Stimulated activated effector memory CD8-positive, alpha-beta T cell treated with anti-CD3 and anti-CD28 coated beads, Interleukin-12 subunit alpha, Interleukin-12 subunit beta, amount 100 ng/mL, for 72 hours (primary cell): ENCODE measurements at places on chromosomes 5 and 9.

DNA sequence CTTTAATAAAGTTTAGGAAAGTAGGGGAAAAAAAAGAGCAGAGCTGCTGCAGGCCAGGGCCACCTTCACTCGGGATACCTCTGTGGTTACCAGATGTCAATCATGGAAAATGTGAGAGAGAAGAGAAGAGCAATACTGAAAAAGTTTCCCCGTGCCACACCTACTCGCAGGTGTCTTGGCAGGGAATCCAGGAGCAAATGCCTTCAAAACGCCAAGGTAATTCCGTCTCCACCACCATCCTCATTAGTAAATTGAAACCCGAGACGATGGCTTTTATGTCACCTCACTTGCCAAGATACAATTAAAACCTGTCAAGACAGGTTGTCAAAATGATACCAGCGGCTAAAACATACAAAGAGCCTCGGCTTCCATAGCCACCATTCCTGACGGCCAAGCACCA lies 49.7 kb downstream of the FAM81B start:
- DNase-seq, result no peak

DNA sequence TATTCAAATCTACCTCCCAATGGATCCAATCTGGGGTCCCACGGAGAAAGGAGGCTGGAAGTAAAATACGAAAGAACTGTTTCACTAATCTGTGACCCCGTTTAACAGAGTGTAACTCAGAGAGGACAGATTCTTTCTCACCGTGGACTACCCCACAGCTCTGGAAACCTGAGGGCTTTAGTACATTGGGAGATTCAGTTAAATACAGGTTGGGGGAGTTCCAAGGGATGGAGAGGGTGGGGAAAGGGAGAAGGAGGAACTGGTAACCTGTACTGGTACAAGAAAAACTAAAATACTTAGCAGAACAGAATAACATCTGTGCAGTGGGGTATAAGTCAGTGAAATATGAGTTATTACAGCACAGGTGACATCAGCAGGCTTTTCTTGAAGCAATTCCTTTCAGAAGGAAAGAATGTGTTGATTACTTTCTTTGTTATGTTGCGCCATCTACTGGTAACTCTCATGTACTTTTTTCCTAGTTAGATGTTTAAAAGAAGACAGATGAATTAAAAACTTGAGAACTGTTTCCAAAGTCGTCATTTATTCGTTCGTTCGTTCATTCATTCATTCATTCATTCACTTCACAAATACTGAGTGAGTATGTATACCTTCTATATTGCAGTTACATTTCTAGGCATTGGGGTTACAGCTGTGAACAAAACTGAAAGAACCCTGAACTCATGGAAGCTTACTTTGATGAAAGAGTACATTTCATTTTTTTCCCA lies 30.0 kb upstream of the STOM start:
- no peak for DNase-seq

- DNase-seq, result no peak
Observed at GRCh38 chr9:105441616-105442160, 6.1 kb upstream of the FSD1L start.

- no peak for DNase-seq
Observed at GRCh38 chr5:73387601-73388305, 60.8 kb downstream of the FOXD1 start.

GRCh38 chr5:147483961-147484707 lies 25.7 kb downstream of the DPYSL3 start:
- no peak for DNase-seq

DNA sequence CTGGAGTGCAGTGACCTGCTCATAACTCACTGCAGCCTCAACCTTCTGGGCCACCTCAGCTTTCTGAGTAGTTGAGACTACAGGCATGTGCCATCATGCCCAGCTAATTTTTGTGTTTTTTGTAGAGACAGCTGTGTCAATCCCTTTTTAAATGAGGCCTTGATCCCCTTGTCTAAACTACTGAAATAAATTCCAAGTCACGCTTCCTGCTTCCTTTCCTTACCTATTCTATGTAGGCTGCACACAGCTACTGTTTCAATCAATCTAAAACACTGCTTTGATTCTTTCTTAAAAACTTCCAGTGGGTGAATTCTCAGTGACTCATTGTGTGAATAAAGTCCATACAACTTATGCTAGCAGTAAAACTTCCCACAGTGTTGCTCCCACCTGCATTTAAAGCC lies 2.9 kb upstream of the C7 start:
- DNase-seq, result no peak

- no peak for DNase-seq
Observed at GRCh38 chr5:173963867-173964441, 25.0 kb upstream of the C5orf47 start.

GRCh38 chr5:73378070-73378469 lies 70.5 kb downstream of the FOXD1 start:
- no peak for DNase-seq

GRCh38 chr5:156922207-156922792 lies 40.7 kb downstream of the TIMD4 start:
- DNase-seq, result no peak

DNA sequence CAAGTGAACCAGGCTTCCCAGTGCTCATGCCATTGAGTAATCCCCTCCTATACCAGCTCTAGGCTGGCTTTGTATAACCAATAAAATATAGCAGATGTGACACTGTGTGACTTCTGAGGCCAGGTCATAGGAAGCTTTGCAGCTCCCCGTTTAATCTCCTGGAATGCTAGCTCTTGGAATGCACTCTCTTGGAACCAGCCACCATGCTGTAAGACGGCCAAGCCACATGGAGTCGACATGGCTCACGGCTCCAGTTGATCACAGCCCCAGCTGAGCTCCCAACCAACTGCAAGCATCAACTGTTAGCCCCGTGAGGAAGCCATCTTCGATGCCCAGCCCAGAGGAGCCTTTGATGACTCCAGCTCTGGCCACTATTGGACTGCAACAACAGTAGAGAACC lies 74.5 kb downstream of the SH3TC2 start:
- DNase-seq, result no peak

DNA sequence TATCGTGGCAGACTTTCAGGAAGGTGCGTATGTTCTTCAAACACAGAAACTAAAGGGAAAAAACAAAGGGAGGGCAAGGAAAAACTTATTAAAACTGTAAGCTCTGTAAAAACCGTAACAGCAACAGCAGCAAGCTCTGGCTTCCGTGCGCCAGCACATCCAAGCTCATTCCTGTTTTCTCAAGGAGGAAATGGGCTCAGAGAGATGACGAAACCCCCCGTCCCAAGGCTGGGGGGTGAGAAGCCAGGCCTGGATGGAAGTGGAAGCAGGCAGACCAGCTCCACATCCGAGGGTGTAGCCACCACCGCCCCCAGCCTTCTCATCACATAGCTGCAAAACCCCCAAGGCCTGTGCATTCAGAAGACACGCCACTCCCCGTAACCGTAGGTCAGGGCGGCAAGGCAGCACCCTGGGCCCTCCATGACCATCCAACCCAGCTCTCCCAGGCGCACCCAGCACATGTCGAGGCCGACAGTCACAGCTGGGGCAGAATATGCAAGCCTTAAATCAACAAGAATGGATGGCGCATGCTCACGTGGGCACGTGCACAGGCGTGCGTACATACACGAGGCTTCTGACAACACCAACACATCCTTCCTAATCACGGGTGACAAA lies 52.8 kb downstream of the VAV2 start:
- no peak for DNase-seq

GRCh38 chr9:113577525-113578261 lies 114.2 kb downstream of the RGS3 start:
- DNase-seq, result no peak

DNA sequence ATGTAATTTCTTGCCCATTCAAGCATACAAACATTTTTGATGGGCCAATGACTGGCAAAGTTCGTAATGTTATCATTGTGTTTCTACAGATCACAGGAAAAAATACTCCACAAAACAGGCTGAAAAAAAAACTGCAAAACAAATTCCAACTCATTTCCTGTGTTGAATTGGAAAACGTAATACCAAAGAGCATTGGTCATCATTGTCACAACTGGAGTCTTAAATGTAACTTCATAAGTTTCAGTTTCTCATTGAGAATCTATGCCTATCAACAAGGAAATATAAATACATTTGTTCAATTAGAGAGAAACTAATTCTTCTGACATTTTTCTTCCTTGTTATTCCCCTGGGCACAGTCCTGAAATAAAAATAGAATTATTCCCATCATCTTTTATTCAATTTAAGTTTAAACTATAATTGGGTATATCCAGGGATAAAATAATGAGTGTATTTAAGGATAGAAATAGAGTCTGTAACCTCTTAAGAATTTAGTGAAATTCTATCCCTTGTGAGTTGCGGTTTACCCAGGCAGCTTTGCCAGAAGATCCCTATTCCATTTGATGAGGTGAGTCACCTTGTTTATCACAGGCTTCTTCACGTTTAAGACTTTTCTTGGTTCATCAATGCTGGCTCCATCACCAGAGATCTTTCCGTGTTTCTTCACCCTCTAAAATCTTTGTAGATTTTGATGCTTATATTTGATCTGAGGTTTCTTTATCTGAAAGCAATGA lies 112.7 kb upstream of the ITGA1 start:
- DNase-seq, result no peak

DNA sequence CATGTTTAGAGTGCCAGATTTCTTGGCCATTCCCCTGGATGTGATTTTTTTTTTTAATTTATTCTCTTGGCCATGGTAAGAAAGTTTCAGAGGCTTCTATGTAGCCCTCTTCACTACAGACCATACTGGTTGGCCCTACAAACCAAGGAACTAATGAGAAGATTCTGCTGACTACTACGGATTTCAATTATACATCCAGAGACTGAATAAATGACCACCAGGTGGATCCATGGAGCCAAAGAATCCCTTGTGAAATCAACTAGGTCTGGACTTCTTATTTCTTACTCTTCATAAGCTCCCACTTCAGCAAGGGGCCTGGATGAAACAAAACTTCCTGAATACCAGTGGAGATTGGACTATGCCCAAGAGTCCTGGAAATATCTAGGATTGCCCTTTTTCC lies 27.6 kb downstream of the ZNF622 start:
- DNase-seq, result no peak
